ENCODE measurements at places on chromosomes 12 and 14. TPM values are rescaled to one million over a fixed set of nuclear protein-coding genes. Genes with fewer than 3 reads are reported as not detected.

Gene PGF
- 4.2 TPM for total RNA-seq

Gene GRIP1
- 22.7 TPM for total RNA-seq

Gene DICER1
- total RNA-seq: 24.5 TPM

DNA sequence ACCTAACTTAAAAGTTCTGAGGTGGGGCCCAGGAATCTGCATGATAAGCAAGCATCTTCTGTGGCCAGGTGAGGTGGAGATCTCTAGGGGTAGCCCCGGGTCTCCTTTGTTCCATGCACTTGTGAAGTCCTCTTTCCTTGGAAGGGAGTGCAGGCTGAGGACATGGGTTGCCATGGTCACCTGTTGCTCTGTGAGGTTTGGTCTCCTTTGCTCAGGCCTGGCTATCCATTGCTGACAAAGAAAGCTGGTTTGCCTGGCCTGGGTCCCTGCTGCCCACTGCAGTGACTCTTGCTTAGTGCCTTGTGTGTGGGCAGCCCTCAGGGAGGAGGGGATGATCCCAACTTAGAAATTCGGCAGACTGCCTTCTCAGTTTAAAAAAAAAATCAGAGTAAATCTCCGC, 11.1 kb downstream of the NRXN3 start:
- no peak for DNase-seq

- no peak for DNase-seq
These were observed 133.2 kb upstream of the ARHGAP5 start for GRCh38 chr14:31943861-31944255.

DNA sequence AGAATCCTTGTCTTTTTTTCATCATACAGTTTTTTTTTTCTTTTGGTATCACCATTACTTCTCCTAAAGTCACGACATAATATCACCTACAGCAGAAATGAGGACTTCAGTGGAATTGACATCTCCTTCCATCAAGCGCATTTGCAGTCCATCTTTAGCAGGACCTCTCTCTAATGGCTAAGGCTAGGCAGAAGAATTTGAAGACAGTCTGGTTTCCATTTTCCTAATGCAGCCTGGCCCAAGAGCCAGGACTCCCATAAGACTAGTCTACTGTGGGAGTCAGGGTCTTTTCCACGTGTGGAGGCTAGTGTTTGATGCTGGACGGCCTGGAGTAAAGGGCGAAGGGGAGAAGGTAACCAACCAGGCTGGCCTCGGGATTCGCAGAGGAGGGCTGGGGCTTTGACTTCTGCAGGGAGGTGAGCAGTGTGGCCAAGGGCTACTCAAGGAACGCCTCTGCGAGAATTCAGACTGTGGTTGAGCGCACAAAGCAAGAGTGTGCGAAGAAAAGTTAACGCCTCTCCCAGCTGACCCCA, 769 bp upstream of the ZNF740 start:
- peak; percentile 63 for DNase-seq

- DNase-seq: no peak
These were observed 58.8 kb downstream of the SEL1L start for GRCh38 chr14:81474685-81475324.

DNA sequence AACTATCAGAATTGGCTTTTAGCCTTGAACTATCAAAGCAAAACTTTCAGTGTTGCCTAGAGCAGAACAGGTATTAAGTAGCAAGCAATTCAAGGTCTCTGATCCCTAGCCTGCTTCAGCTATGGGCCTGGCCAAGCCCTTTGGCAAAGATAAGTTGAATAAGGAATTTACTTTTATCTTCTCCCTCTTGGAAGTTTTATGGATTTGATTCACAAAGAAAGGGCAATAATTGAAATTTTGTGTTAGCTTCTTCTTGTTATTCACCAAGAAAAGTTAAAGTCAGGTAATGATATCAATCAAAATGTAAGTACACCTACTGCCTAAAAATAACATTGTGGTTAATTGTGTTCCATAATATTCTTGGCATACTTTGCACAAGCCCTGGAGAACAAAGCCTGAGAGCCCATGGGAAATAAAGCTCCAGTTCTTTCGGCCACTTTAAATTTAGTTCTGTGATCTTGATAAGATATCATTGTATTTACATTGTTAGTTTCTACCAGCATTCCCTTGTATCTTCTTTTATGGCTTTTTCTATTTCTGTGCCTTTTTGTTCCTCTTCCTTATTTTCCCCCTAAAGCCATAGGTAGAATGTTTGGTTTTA, 158.0 kb downstream of the RAD51B start:
- DNase-seq: no peak

- no peak for DNase-seq
These were observed 577.8 kb downstream of the RPS29 start for GRCh38 chr14:49008363-49008762.
